ENCODE measurements at places on chromosomes 6 and 20.
A peak's percentile ranks its signal among the peaks of the same experiment; 100 is the strongest.

GRCh38 chr6:161215193-161215592 lies 58.7 kb downstream of the AGPAT4 start:
- DNase-seq, result no peak

DNA sequence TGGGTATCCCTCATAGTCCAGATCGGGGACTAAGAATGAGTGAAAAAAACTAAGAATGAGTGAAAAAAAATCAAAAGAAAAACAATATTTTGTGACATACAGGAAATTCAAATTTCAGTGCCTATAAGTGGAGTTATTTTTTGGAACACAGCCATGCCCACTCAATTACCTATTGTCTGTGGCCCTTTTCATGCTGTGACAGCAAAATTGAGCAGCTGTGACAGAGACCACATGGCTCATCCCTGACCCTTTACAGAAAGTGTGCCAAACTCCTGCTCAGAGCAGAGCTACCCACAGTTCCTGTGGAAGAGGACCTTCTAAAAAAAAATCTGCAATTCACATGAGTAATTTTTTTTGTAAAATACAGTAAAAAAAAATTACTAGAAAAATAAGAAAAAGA lies 1.4 kb downstream of the NCR2 start:
- DNase-seq, result no peak

DNA sequence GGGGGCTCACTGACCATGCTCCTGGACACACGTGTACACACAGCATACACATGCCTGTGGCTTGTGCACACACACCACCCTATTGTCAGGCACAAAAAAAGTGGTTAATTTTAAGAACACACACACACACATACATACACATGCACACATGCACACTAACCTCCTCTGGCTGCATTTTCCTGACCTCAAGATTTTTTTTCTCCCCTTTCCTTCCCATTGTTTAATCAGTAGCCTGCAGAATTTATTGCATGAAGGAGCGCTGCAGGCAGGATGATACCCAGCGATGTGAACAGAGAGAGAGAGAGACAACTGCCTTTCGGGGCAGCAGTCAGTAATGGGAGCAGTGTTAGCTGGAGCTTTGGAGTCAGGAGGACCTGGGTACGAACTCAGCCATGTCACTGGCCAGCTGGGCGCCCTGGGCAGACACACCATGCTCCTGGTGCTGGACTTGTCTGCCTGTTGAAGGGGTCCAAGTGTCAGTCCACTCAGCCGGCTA lies 990 bp upstream of the TRAF3IP2 start:
- no peak for DNase-seq

GRCh38 chr6:96755096-96755495 lies 82.2 kb downstream of the GPR63 start:
- no peak for DNase-seq

GRCh38 chr6:111750753-111751673 lies 122.2 kb downstream of the FYN start:
- no peak for DNase-seq

- DNase-seq, result no peak
Observed at GRCh38 chr20:40991181-40991889, 37.3 kb upstream of the TOP1 start.

- no peak for DNase-seq
Observed at GRCh38 chr6:33314943-33315792, 1.3 kb upstream of the TAPBP start.

DNA sequence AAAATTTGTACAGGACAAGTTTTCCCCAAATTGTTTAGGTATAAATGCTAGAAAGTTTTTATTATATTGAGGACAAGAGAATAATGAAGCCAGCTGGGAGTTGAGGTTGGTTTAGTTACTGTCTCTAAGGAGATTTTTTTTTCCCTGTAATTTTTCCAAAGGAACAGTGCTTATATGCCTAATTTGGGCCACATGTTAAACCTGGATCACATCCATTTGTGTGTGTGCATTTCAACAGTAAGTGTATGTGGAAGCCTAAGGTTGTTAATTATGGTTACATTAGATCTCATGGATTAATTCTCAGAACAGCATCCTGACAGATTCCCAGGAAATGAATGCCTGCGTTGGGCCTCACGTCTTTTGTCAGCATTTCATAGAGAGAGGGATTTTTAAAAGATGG lies 4.5 kb downstream of the IGF2R start:
- no peak for DNase-seq

GRCh38 chr6:24054388-24054787 lies 71.6 kb upstream of the NRSN1 start:
- DNase-seq, result no peak

- DNase-seq, result no peak
Observed at GRCh38 chr6:134830940-134831339, 119.0 kb downstream of the ALDH8A1 start.

- DNase-seq, result no peak
Observed at GRCh38 chr6:81381382-81381916, 371.0 kb downstream of the TENT5A start.

- peak; percentile 78 for DNase-seq
Observed at GRCh38 chr6:36028877-36029324, 1.3 kb downstream of the MAPK14 start.

GRCh38 chr20:36311141-36311853 lies 5.2 kb downstream of the DLGAP4 start:
- DNase-seq, result no peak

DNA sequence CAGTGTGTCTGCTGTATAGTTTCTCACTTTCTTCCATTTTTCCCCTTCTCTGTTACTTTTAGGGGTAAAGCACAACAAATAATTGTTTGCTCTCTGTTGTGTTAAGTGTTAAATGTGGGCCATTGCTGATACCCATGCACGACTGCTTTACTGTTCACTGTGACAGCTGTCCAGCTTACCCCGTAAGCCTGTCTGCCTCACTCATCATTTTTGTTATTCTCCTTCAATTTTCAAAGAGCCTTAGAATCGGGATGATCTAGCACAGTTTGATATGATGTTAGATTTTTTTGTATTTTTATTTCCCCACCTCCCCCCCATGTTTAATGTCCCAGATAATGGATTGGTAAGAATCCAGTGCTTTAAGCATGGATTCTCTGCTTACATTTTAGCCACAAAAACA lies 41.2 kb upstream of the MLIP start:
- DNase-seq, result no peak

DNA sequence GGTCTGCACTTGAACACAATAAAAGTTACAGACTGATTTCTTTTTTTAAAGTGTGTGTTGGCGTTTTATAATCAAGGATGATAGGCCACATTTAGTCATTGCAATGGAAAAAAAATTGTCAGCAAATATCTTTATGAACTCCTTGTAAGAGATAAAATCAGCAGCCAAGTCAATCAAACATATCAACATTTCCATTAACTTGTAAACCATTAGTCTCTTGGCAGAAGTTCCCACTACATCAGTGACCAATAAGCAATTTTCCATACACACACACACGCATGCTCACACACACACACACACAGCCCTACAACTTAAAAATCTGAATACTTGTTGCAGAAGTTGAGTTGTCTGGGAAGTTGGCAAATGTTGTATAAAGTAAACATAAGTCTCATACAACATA lies 315.9 kb upstream of the KCNQ5 start:
- DNase-seq, result no peak

- DNase-seq, result no peak
Observed at GRCh38 chr6:6221787-6222535, 98.5 kb downstream of the F13A1 start.

DNA sequence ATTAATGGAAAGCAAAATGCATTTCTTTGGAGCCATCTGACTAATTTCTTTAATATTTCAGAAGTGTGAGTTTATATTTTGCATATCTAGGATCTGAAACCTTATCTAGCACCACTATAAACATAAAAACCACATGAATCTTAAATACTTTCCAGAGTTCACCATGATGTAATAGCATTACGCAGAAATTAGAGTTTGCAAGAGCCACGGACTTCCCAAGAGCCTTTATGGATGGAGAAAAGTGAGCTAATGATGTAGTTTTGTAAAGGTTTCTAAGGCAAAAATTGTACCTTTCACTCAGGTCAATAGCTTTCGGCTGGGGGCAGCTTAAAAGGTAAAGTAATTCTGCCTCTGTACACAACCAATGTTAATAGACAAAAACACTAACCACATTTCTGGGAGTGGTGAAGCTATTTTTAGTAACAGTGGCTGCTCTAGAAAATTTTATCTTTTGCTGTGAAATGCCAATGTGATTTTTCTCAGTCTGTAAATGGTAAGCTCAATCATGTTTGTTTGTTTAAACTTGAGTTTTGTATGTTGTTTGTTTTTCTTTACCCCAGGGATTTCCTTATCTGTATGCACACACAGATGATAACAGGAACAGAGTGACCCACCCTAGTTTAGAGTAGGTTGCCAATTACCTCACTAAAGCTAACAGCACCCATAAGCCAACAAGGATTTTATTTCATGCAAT lies 80.5 kb downstream of the FILIP1 start:
- DNase-seq, result no peak

DNA sequence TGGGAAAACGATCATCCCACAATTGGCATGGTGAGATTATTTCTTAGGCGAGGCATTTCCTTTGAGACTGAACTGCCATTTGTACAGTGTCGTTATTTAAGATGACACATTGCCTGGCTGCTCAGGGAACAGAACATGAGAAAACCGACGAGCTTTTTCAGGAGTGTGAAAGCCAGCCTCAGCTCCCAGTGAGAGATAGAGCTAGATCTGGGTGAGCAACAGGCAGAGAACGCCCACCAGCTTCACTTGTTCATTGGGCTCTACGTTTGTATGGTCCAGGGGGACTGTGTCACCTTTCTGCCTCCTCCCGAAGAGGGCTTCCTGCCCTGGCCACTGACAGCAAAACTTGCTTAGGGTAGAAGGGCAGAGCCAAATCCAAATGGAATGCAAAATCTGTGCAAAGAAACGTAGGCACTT lies 378.1 kb downstream of the RNGTT start:
- no peak for DNase-seq

DNA sequence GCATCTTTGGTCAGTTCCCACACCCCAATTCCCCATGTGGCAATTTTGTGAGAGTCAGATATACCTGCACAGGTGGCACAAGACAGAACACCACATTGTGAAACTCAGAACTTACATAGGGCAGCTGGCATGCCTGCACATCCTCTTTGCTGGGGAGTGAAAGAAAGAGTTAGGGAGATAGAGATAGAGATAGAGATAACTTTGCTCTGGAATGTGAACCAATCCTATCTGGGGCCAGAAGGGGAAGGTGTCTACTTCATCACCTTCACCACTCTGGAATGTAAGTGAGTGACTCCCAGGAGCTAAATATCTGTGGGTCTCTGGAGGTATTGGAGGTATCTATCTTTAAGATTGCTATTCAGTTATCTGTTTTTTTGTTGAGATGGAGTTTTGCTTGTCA lies 289.2 kb downstream of the OGFRL1 start:
- no peak for DNase-seq

- no peak for DNase-seq
Observed at GRCh38 chr6:130981409-130981808, 81.6 kb downstream of the EPB41L2 start.

DNA sequence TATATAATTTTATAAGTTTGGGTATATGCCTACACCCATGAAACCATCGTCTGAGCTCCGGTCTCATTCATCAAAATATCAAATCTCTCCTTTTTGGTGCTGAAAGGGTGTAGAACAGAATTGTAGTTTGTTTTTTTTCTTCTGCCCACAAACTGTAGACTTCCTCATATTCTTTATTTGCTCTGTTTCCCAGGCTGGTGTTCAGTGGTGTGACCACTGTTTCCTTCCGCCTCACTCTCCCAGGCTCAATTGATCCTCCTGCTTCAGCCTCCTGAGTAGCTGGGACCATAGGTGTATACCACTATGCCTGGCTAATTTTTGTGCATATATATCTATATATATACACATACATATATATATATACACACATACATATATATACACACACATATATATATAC lies 139.6 kb upstream of the HCRTR2 start:
- no peak for DNase-seq

- no peak for DNase-seq
Observed at GRCh38 chr20:35467339-35468224, 12.2 kb downstream of the CEP250 start.

- no peak for DNase-seq
Observed at GRCh38 chr20:24830649-24831048, 118.4 kb upstream of the CST7 start.

- no peak for DNase-seq
Observed at GRCh38 chr6:162217811-162218493, 509.6 kb downstream of the PRKN start.

DNA sequence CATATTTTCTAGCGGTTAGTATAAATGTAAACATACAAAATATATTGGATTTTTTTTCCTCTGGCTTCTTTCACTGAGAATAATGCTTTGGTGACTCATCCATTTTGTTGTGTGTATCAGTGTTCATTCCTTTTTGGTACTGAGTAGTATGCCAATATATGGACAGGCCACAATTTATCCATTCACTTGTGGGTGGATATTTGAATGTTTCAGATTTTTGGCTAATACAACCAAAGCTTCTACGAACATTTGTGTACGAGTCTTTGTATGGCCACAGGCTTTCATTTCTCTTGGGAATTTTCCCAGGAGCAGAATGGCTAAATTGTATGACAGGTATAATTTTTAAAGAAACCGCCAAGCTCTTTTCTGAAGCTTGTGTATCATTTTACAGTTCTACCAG lies 677.5 kb downstream of the HDGFL1 start:
- no peak for DNase-seq

DNA sequence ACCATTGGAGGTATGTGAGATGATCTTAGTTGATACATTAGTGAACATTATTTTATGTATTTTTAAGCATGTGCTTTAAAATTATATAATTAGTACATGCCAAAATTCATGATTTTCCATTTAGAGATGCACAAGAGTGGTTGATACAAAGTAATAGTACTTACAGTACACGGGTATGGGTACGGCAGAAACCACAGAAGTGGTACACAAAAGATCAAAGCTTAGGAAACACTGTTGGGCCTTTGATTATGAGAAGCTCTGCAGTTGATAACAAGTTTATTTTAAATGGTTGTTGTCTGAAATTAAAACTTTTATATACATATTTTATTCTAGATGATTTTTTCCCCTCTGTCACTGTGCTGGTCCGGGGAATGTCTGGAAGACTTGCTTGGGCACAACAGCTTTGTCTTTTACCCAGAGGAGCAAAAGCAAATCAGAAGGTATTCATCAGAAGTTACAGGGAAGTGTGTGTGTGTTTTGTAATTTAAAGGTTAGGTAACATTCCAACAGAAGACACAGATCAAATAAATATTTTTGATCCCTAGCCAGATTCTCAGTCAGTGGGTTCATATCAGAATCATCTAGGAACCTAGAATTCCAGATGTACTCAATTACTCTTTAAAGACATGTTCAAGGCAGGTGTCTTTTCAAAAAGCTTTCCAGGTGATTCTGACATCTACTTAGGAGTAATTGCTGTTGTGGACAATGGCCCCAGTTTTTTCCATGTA lies 32.5 kb upstream of the ADIG start:
- no peak for DNase-seq

- DNase-seq, result peak; percentile 74
Observed at GRCh38 chr6:27688014-27688586, 215.2 kb upstream of the ZNF184 start.

DNA sequence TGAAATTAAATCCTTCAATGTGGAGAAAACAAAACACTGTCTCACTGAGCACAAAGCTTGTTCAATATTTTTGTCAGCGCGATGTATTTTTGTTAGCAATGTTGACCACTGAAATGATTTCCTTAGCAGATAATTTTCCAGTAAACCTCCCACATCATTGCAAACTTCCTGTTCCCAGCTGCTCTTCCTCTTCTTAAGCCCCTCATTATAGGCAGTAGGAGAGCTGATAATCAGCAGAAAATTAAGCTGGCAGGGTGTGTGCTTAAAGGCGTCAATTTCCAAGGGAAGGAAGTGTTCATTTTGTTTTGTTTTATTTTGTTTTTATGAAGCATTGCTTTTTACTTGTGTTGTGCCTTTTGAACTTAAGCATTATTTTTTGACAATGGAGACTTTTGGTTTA lies 29.1 kb upstream of the TMEM14A start:
- DNase-seq, result peak; percentile 59
